ENCODE measurements at places on chromosomes 3 and 15.

DNA sequence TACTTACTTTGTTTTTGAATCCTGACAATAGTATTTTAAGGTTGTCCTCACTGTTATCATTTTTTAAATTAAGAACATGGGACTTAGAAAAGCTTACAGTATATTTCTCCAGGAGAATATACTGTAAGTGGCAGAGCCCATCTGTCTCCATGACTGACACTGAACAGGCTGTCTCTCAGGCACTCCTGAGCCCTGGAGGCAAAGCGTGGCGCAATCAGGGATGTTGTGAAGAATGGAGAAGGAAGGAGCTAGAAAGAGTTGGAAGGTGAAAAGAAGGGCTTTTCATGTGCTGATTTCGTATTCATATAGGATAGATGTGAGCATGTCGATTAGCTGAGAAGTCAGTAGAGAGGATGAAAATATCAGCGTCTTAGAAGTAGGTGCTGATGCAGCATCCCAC is 41.5 kb downstream of the FGF12 start:
- no peak for DNase-seq

- no peak for DNase-seq
Measured at GRCh38 chr15:25643120-25643519, 204.3 kb upstream of the UBE3A start.

DNA sequence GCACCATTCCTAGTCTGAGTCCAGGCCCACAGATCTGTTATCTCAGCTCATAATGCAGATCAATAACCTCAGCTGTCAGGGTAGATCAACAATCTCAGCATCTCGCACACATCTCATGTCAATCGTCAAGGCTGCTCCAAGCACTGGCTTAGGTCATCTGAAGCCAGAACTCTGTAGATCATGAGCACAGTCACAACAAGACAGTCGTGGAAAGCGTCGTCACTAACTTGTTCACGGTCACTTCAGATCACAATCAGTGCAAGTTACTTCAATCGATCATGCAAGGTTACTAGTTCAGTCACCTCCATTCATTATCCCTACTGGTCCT is 71.8 kb downstream of the RBPMS2 start:
- DNase-seq, result no peak

- DNase-seq, result no peak
Measured at GRCh38 chr3:186516646-186517045, 27.5 kb downstream of the CRYGS start.

DNA sequence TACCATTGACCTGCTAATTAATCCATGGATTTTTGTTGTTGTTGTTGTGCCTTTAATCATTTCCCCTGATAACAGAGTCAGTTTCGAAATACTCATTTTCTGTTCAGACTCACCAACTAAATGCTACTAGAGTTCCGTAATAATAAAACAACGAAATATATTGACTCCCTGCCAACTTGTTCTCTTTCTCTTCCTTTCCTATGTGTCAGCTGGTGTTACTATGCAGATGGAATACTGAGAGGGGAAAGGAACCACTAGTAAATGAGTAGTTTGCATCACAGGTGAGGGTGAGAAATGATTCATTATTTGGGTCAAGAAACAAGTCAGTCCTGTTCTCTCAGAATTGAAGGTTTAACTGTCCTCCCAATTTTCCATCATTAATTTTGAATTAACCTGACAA is 1027.3 kb downstream of the TUSC7 start:
- no peak for DNase-seq

GRCh38 chr3:182315313-182315712 is 478.0 kb upstream of the ATP11B start:
- DNase-seq, result no peak

DNA sequence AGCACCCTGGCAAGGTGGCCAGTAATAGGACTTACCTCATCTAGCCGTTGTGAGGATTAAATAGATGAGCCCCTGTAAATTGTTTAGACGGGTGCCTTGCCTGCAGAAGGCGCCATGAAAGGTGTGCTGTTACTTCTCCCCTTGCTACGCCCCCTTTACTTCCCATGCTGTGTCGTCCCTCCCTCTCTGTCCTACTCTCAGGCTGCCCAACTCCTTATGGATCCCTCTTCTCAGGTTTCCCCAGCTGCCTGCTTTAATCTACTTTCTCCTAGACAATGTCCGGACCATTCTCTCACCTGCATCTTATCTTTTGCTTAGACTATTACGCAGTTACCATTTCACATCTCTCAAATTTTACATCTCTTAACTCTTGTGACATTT is 1.7 kb upstream of the FBXW12 start:
- DNase-seq, result no peak

GRCh38 chr3:189967254-189967865 is 153.3 kb downstream of the P3H2 start:
- peak; percentile 18 for DNase-seq

DNA sequence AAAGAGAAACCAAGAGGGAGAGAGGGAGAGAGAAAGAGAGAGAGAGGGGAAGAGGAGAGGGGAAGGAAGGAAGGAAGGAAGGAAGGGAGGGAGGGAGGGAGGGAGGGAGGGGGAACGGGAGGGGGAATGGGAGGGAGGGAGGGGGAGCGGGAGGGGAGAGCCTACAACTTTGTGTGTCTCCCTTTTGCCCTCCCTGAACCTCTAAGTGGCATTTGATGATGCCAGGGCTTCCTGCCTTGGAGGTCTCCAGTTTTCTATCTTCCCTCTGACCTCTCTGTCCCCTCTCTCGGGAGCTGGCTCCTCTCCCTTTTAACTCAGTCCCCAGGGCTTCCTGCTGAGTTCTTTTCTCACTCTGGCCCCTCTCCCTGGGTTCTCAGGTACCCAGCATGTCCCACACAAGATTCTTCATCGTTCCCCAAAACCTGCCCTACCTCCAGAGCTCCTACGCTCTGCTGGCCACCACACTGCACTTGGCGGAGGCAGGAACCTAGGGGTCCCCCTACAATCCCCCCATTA is 12.5 kb upstream of the FAM174B start:
- DNase-seq, result no peak

DNA sequence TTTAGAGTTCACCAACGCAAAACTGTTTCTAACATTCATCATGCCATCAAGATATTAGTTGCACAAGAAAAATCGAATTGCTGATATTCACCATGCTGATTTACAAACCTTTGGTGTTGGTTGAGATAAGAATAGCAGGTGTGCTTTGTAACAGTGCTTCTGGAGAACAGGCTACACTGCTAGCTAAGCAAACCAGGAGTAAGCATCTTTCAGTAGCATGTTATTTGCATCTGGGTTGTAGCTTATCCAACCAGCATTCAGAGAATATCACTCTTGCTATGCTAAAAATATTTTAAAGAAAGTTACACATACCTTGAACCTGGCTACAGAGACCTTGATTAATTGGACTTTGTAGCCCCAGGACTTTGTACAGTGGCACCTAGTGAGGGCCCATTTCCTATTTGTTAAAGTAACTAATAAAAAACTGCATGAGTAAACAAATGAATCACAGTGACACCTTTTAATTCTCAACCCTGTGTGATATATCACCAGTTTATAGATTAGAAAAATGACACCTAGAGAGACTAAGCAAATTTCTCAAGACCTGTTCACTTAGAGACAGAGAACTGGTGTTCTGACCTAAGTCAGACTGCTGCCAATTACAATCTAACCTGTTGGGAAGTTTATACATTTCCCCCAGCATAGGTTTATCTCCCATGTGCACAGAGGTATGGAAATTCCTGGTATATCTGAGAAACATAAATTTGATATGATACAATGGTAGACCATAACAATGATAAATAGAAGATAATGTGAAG is 435.5 kb upstream of the TGFBR2 start:
- DNase-seq, result no peak

DNA sequence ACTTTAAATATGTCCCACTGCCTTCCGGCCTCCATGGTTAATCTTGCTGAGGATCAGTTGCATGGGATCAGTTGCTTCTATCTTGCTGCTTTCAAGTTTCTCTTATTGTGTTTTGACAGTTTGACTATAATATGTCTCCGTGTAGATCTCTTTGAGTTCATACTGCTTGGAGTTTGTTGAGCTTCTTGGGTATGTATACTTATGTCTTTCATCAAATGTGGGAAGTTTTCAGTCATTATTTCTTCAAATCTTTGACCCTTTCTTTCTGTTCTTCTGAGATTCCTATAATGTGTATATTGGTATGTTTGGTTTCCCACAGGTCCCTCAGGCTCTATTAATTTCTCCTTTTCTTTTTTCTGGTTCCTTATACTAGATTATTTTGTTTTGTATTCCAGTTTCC is 30.8 kb downstream of the PCCB start:
- no peak for DNase-seq

DNA sequence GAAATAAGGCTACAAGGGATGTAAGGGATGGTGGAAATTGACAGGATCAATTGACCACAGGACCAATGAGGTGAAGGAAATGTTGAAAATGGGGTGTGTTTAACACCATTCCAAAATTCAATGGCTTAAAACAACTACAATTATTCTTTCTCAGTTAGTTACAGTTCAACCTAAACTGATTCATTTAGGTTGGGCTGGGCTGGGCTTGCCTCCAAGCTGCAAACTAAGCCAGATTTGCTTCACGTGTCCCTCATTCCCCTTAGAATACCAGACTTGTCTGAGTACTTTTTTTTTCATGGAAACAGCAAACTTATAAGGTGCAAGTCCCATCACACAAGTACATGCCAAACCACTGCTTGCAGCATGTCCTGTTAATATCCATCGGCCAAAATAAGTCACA is 280.1 kb downstream of the NEK10 start:
- DNase-seq, result no peak

GRCh38 chr15:71312731-71313460 is 197.6 kb downstream of the THSD4 start:
- DNase-seq, result no peak

- no peak for DNase-seq
Measured at GRCh38 chr3:170632780-170633179, 46.9 kb upstream of the SLC7A14 start.

DNA sequence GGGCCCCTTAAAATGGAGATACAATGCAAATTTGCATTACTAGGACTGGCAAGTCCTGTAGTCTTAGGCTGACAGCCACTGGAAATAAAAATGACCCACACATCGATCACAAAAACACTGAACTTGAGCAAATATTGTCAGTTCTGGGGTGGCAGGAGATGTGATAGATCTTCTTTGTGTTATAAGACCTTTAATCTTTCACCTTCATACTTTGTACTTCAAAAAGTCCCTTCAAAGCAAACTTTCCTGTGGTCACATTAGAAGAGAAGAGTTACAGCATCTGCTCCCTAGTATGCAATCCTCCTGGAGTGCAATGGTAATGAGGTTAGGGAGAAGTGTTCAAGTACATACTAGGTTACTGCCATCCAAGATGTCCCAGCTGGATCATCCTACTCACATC is 149.4 kb upstream of the KCNMB2 start:
- DNase-seq, result no peak
